Activated CD4-positive, CD25-positive, alpha-beta regulatory T cell (primary cell): ENCODE measurements at places on chromosomes 16 and 17.
A peak's percentile ranks its signal among the peaks of the same experiment; 100 is the strongest.

GRCh38 chr17:3921502-3922319, 5.4 kb upstream of the P2RX1 start:
- DNase-seq, result no peak

DNA sequence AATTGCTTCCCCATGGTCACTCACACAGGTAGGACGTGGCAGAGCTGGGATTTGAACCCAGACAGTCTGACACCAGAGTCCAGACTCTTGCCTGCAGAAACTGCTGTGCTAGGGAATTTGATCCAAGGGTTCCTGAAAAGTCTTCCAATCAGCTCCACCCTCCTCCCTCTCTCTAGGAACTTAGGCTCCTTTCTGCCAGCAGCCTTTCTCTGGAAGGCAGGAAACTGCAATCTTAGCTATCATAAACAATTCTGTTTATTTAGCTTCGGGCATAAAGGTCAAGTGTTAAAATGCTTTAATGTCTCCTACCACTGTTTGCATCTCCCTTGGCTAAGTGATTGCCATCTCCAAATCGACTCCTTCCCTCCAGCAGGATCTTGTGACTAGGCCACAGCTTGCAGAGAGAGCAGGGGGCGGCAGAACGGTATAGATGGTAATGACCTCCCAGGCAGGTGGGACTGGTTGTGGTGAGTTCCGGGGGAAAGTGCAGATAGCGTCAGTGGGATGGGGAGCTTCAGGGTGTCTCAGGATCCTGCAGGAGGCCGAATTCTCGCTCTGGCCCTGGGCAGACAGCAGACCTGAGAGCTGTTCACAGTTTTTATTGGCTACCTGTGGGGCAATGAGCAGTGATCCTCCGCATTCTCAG, 882.4 kb upstream of the EEF2KMT start:
- no peak for DNase-seq

GRCh38 chr16:668519-669171, 713 bp downstream of the RHOT2 start:
- DNase-seq, result no peak

DNA sequence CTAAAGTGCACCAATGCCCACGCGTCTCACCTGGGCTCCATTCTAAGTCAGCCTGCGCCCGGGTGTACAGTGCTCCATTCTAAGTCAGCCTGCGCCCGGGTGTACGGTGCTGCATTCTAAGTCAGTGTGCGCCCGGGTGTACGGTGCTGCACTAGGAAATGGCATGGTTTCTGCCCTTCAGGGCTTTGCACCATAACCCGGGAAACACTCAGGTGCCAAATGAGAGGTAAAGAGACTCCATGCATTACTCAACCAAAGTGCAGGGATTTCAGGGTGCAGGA, 29.2 kb upstream of the FASN start:
- no peak for DNase-seq

- no peak for DNase-seq
Measured at GRCh38 chr17:9021158-9021991, at the start of gene NTN1. Gene NTN1 (plus strand): TSS chr17:9021510. CDS start chr17:9022374, 864 bp downstream.

- DNase-seq, result peak; percentile 14
Measured at GRCh38 chr17:82519971-82520903, 705 bp downstream of the FOXK2 start.

GRCh38 chr16:8623634-8624033, 2.1 kb downstream of the METTL22 start:
- no peak for DNase-seq

DNA sequence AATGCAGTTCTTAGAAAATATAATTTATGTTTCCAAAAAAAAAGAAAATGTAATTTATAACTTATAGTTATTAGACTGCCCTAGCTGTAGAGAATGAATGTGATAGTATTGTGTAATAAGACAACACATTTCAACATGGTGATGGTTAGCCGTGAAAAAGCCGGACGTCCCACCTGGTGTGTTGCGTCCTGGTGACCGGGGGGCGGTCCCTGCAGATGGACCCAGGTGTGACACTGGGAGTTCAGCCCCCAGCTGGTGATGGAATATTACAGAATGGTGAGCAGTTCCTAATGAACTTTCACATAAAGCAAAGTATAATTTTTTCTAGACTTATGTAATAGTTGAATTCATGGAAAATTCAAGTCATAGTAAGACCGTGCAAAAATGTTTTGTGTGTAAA, 132.8 kb downstream of the LAT start:
- DNase-seq, result no peak

- no peak for DNase-seq
Measured at GRCh38 chr17:67401598-67402504, 24.8 kb downstream of the PITPNC1 start.
